ENCODE measurements at places on chromosomes 5 and 9.

DNA sequence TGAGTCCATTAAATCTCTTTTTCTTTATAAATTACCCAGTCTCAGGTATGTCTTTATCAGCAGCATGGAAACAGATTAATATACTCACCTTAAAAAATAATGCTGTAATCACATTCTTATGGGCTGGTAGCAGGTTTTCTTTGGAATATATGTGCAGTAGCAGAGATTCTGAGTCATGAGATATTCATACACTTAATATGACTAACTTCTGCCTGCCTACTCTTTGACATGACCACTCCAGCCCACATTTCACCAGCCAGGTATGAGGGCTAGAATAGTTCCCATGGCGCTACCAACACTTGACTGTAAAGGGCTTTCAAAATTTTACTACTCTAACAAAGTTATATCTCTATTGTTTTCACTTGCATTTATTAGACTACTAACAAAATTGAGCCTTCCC lies 74.1 kb upstream of the GHR start:
- DNase-seq = no peak

DNA sequence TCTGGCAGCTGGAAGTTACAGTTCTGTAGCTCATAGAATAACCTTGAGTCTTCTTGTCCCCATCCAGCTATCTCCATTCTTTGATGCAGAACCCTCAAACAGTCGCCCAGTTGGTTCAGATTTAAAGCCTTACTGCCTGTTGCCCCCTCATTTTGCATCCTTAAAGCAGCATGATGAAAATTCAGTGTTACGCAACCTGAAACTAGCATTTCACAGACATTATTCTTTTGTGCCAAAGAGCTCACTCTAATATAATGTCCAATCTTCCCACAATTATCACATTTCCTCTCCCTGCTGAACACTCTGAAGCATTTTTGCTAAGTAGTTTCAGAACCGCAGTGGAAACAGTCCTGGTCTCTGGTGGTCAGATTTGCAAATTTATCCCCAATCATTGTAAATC lies 318.0 kb downstream of the PSAT1 start:
- no peak for DNase-seq

DNA sequence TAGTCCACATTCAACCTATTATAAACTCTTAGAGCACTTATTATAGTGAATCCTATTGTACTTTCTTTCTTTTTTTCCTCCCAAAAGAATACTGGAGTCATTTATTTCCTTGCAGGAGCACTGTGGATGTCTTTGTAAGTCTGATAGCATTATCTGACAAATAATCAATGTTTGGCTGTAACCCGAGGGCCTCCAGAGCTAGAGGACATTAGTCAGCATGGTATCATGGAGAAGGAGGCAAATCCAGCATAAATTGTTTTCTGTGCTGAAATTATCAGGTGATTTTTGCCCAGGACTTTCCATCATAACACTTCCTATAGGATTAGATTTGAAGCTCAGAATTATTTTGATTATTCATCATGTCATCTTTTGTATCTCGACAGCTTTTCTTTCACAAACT lies 551.0 kb downstream of the ZNF608 start:
- no peak for DNase-seq

- no peak for DNase-seq
These were observed 53.1 kb downstream of the SLC44A1 start for GRCh38 chr9:105297442-105298075.

DNA sequence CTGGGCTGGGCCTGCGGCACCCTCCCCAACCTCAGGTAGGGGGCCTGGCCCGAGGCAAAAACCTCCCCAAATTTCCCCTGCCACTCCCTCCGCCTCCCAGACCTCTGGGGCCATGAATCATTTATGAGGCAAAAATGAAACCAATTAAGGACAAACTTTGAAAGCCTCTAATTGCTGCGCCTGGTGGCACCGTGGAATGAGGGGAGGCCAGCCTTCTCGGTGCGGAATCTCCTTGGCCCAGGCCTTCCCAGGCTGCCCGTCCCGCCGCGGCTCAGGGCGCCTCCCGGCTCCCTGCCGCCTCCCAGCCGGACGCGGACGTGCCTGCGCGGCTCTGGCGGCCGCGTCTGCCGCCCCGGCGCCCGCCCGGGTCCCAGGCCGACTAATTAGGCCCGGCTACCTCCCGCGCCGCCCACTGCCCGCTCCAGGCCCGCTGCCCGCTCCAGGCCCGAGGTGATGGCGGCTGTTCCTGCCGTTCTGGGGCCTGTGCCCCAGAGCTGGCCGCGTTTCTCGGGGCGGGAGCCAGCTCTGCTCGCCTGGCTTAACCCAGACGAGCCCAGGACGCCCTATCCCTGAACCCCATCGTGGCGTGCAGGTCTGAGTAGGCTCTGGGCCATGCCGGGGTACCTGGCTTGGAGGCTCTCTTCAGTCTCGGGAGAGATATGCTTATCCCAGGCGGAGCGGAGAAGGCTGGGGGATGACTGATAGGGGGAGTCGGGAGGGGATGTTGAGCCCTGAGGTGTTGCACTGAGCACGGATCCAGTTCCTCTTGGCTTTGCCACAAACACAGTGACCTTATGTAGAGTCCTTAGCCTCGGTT lies 20.1 kb downstream of the CXXC5 start:
- peak; percentile 42 for DNase-seq

GRCh38 chr5:88669371-88670050 lies 213.5 kb downstream of the MEF2C start:
- no peak for DNase-seq

- DNase-seq = no peak
These were observed 681.8 kb downstream of the SEMA5A start for GRCh38 chr5:8864053-8864452.
